Psoas muscle (tissue), 8 donors: ENCODE measurements at places on chromosomes 5 and 9.
A peak's percentile ranks its signal among the peaks of the same experiment; 100 is the strongest.

DNA sequence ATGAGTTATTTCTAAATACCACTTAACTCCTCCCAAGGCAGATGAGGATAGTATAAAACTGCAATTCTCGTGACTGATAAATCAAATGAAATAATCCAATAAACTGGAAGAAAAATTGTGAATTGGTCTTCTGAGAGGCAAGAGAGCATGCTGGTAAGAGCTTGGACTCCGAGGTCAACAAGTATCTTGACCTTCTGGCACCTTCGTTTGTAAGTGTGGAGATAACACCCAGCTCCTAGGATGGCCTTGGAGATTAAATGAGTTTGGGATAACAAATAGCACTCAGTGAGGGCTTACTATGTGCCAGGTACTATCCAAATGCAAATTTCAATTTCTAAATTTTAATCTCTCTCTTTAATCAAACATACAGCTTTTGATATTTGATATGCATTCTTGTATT lies 866.3 kb upstream of the WWC1 start:
- no peaks in the 10 kb centered on the region for H3K4me1 ChIP-seq
- H3K4me3 ChIP-seq, result no peak overlapping the region
- H3K27me3 ChIP-seq, result no peaks in the 10 kb centered on the region
- DNase-seq, result no peak
- H3K27ac ChIP-seq, result no peak overlapping the region

GRCh38 chr5:173029499-173029921 lies 26.6 kb upstream of the CREBRF start:
- no peak for DNase-seq
- peaks cover 4% of the 10 kb centered on the region for H3K36me3 ChIP-seq
- peaks cover 12% of the 10 kb centered on the region for H3K4me1 ChIP-seq
- peak overlapping the region; percentile 33 for H3K27ac ChIP-seq
- no peak overlapping the region for H3K4me3 ChIP-seq
- H3K27me3 ChIP-seq, result no peaks in the 10 kb centered on the region

DNA sequence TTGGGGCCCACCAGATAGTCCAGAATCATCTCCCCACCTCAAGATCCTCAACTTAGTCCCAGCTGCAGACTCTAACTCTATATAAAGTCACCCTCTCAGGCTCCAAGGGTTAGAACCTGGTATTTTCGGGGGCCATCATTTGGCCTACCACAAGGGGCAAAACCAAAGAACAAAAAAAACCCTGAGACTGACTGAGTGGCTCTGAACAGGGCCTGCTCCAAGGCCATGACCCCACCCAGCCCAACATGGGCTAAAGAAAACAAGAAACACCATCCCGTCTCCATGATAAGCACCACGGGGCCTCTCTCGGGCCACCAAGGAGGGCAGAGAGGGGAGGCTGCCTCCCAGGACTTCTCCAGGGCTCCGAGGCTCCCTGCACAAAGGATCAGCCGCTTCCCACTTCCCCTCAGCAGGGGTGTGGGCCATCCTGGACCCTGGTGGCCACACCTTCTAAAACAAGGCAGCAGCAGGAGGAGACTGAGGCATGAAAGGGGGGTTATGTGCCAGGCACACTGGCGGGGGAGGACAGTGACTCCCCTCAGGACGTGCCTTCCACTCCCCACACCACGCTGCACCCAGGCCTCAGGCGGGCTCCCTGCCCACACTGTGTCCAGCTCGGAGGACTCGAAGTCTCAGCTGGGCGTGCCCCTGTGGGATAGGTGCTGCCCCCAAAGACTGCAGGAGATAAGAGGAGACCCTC lies 51.5 kb downstream of the SEMA4D start:
- H3K4me1 ChIP-seq, result peaks cover 35% of the 10 kb centered on the region
- no peaks in the 10 kb centered on the region for H3K27me3 ChIP-seq
- H3K36me3 ChIP-seq, result no peaks in the 10 kb centered on the region
- no peak for DNase-seq

DNA sequence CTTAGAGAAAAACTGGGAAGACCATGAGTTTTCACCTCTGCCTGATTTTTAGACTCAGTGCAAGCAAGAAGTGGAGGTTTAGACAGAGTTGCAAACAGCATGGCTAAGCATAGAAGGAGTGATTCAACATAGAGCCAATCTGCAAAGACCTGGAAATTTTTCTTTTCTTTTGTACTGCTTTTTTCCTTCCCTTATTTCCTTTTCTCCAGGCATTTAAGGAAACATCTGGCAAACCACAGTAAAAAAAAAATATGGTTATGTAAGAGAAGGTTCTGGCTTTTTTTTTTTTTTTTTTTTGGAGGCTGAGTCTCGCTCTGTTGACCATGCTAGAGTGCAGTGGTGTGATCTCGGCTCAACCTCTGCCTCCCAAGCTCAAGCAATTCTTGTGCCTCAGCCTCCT lies 16.6 kb upstream of the DCAF12 start:
- H3K4me1 ChIP-seq, result peaks cover 3% of the 10 kb centered on the region
- no peaks in the 10 kb centered on the region for H3K27me3 ChIP-seq
- no peaks in the 10 kb centered on the region for H3K36me3 ChIP-seq
- H3K27ac ChIP-seq, result no peak overlapping the region
- no peak overlapping the region for H3K4me3 ChIP-seq
- no peak for DNase-seq

DNA sequence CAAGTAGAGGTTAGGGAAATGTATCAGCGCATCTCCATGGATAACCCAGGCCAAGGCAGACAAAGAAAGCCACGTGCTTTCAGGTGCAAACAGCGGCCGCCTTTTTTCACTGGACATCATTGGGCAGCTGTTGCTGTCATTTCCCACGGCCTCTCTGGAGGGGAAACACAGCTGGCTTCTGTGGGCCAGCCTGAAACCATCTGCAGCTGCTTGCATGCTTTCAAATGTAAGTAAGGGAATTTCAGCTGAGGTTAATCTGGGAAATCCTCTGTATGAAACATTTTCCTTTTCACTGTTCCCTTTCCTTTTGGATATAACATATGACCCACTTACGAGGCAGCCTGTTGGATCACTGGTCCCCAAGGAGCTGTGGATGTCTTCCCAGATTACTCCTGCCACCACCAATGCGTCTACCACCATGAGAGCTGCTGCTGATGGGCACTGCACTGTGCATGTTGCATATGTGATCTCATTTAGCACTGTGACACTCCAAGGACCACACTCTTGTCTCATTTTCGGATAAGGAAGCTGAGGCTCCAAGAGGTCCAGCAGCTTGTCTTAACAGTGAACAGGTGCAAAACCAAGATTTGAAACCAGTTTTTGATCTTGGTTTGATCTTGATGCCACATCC lies 106.3 kb downstream of the C9orf152 start:
- no peaks in the 10 kb centered on the region for H3K27me3 ChIP-seq
- H3K36me3 ChIP-seq, result no peaks in the 10 kb centered on the region
- no peak overlapping the region for H3K4me3 ChIP-seq
- no peak for DNase-seq
- H3K4me1 ChIP-seq, result no peaks in the 10 kb centered on the region
- no peak overlapping the region for H3K27ac ChIP-seq

DNA sequence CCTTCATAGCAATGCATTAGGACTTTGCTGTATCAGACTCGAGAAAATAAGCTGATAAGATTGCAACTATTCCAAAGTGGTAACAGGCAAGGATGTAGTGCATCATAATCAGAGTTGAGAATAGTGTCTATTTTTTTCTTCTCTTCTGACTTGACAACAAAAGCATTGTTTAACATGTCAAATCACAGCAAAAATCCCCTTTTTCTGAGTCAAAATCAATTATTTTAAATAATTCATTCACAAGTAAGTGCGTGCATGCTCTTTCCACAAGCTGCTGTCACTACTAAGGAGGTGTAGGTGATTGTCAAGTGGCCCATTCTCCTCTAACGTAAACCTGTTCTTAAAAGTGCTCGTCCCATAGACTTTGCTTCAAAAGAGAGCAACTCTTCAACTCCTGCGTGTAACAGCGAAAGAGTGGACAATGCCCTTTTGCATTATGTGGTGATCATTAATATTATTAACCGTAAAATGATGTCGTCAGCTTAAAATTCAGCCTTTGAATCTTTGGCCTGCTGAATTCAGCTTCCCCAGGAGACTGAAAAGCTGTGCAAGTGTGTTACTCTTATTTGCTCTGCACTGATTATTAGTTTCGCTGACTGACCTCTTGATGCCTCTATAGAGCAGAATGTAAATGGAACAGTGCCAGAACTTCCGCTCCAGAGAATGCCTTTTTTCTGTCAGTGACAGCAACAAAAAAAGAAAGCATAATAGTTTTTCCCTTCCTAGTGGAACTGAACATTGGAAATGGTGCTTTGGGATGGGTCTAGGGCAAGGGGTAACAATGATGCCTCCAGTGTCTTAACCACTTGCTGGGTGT lies 680.8 kb upstream of the SEMA6A start:
- DNase-seq, result no peak
- no peaks in the 10 kb centered on the region for H3K4me1 ChIP-seq
- H3K27me3 ChIP-seq, result no peaks in the 10 kb centered on the region

- H3K27ac ChIP-seq, result no peak overlapping the region
- H3K36me3 ChIP-seq, result no peaks in the 10 kb centered on the region
- no peak overlapping the region for H3K4me3 ChIP-seq
- peaks cover 9% of the 10 kb centered on the region for H3K4me1 ChIP-seq
- no peak for DNase-seq
Observed at GRCh38 chr5:74040811-74041491, 415.0 kb downstream of the ARHGEF28 start.

DNA sequence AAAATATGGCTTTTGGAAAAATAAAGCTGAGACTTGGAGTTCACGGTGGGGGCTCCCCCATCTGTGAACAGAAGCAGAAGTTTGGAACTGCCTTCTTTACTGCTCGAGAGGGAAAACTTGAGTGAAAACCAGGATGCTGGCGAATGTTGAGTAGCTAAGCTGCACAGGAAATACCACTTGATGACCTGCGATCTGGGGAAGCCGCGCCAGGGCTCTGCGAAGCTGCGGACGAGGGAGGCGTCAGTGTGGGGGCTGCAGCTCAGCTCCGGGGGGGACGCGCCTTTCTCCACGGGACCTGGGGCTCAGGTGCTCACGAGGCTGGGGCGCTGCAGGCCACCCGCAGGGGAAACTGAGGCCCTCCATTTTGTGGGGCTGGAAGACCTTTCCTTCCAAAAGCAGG lies 62.3 kb downstream of the TENT4A start:
- peaks cover 4% of the 10 kb centered on the region for H3K4me1 ChIP-seq
- H3K27me3 ChIP-seq, result no peaks in the 10 kb centered on the region
- no peak for DNase-seq
- no peak overlapping the region for H3K4me3 ChIP-seq

DNA sequence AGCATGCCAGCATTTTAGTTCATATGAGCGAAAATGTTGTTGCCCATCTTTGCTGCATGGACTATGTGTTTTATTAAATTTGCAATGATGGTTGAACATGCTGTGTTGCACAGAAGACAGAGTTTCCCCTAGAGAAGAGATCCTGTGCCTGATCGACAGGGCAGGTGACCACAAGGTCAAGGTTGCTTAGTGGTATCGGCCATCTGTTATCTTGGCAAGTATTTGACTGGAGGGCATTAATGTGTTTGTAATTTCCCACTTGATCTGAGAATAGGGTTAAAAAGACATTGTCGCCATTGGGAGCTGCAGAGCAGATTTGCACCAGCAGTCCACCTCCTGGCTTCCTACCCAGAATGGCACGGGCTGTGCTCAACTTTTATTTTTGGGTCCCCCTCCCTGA lies 1523.6 kb upstream of the WWC1 start:
- DNase-seq, result no peak
- H3K4me1 ChIP-seq, result no peaks in the 10 kb centered on the region

DNA sequence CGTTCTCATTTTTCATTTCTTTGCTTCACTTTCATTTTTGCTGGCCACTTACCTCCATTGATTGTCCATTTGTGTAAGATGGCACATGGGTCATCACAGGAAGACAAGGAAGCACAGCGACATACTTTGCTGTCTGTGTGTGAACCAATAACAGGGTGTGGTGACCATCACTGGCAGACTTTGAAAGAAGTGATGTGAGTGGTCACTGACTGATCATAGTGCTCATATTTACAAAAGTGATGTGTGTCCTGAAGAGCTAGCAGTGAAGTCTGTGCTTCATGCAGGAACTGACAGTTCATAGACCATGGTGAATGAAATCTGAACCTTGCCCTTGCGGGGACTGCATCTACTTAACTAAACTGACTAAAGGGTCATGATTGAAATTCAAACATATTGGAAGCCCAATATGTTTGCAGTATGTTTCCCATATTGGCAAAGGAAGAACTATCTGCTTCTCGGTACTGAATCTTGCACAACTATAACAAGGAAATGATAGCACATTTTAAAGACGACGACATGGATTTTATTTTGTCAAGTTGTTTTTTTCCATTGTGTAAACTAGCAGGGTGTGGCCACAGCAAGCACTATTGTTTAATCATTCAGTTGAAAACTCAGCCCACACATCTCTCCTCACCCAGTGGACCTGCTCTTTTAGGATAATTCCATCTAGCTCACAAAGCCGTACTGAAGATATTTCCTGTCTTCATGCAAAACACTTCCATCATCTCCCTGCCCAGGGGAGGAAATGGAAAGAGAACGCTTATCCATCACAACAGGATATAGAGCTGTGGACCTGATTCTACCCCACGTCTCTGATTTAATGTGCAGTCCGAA lies 232.0 kb upstream of the ANKRD55 start:
- DNase-seq, result no peak
- no peak overlapping the region for H3K27ac ChIP-seq
- no peaks in the 10 kb centered on the region for H3K36me3 ChIP-seq
- no peaks in the 10 kb centered on the region for H3K4me1 ChIP-seq

GRCh38 chr5:89208811-89209210 lies 325.8 kb upstream of the MEF2C start:
- no peak overlapping the region for H3K4me3 ChIP-seq
- no peak for DNase-seq
- H3K27me3 ChIP-seq, result no peaks in the 10 kb centered on the region
- H3K27ac ChIP-seq, result no peak overlapping the region
- peaks cover 13% of the 10 kb centered on the region for H3K4me1 ChIP-seq

DNA sequence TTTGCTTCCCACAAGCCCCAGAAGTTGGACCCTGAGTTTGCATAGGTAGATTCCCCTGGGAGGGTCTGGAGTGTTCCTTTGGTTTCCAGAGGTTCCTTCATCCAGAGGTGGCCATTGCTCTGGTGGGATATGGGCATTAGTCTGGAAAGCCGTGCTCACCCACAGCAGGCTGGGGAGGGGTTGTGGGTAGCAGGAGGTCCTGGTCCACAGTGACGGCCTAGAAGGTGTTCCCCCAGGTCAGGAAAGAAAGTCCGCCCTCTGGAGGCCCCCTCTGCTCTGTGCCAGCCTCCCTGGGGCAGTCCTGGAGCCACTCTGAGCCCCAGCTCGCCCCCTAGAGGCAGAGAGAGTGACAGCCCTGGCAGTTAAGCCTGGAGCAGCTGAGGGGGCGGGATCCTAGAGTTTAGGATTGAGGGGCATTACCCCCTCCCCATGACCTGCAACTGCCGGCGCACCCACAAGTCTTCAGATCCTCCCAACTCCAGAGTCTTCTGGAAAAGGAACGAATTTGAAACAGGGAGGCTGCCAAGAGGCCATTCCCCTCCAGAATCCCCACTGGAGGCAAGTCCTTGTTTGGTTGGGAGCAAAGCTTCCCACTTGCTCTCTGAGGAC lies 36.8 kb downstream of the NDST1 start:
- H3K4me3 ChIP-seq, result no peak overlapping the region
- peaks cover 10% of the 10 kb centered on the region for H3K4me1 ChIP-seq
- H3K27ac ChIP-seq, result no peak overlapping the region
- peaks cover 100% of the 10 kb centered on the region for H3K36me3 ChIP-seq
- H3K27me3 ChIP-seq, result no peaks in the 10 kb centered on the region
